HCT116 (cell line): ENCODE measurements at places on chromosomes 7 and 10.

GRCh38 chr10:25811052-25811685 lies 122.9 kb upstream of the MYO3A start:
- H3K4me3 ChIP-seq = no peak overlapping the region
- H3K4me1 ChIP-seq = no peaks in the 10 kb centered on the region
- DNase-seq = no peak
- H3K36me3 ChIP-seq = no peaks in the 10 kb centered on the region
- H3K27me3 ChIP-seq = peaks cover 16% of the 10 kb centered on the region; the same call in 1 of the 2 replicates
- H3K27ac ChIP-seq = no peak overlapping the region

DNA sequence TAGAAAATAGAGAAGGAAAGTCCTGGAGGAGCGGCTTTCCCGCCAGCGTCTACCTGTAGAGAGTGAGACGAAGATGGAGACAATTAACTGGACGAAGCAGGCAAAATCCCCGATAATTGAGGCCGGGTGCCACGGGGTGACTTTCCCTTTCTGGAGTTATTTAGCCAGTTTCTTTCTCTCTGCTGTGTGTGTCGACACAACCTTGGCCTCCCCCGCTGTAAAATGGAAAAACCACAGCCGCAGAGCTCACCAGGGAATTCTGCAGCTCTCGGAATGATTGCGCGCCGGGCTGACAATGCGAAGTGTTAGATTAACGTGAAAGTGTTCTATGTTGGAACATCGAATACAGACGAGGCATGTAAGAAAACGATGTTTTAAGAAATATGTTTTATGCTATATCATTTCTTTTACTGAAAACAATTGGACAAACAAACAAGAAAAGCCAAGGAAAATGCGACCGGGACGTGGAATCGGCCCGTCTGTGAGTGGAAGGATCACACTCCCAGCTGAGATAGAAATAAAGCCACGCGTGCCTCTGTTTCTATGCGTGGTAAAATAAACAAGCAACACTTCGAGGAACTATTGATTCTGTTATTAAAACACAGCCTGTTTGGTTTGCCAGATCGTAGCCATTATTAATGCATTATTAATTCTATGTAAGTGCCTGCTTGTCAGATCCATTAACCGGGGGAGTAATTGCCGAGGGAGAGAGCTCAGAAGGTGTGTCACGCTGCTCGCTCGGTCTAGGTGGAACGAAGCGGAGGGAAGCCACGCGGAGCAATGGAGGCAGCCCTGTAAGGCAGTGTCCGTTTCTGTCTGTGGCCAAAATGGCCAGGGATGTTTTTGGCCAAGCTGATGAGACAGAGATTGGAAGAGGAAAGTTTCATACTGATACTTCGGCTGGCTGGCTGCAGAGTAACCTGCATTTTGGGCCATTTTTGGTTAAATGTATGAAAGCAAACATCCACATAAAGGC lies 129.4 kb downstream of the DNAJB6 start:
- DNase-seq = no peak
- no peaks in the 10 kb centered on the region for H3K36me3 ChIP-seq
- H3K27ac ChIP-seq = no peak overlapping the region
- H3K4me1 ChIP-seq = peaks cover 10% of the 10 kb centered on the region; the same call in 1 of the 2 replicates
- 0 out of 2 replicates have a peak, but pooled peaks cover 6% of the 10 kb centered on the region for H3K27me3 ChIP-seq

GRCh38 chr10:85847085-85847484 lies 519.5 kb downstream of the GRID1 start:
- no peak for DNase-seq
- H3K36me3 ChIP-seq = no peaks in the 10 kb centered on the region
- H3K4me3 ChIP-seq = no peak overlapping the region

DNA sequence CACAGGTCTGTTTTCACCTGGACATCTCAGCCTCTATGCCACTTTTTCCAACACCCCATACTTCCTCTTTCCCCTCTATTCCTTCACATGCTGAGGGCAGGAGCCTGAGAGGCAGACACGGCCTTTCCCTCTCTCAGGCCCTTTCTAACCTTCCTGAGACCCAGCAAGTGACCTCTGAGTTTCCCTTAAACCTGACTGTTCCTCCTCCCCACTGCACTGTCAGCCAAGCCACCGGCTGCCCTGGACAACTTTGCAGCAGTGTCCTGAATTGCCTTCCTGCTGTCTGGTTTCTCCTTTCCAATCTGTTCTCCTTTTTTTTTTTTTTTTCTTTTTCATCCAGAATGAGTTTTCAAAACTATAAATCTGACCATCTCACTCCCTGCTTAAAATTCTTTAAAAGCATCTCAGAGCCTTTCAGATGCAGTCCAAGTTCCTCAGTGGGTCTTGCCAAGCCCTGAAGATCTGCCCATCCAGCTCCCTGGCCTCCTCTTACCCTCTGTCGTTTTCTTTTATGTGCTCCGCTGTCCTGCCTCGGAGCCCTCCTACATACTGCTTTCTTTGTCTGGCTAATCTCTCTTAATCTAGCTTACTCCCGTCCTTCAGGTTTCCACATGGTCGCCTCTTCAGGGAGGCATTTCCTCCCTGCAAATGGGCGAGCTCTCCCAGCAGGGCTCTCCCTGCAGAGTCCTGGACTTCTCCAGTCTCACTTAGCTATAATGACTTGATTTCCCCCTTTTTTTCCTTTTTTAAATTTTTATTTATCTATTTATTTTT lies 30.5 kb downstream of the SLC13A4 start:
- H3K4me1 ChIP-seq = peaks cover under 1% of the 10 kb centered on the region; the same call in 1 of the 2 replicates
- no peak overlapping the region for H3K4me3 ChIP-seq
- H3K36me3 ChIP-seq = no peaks in the 10 kb centered on the region
- H3K27me3 ChIP-seq = no peaks in the 10 kb centered on the region
- DNase-seq = no peak

DNA sequence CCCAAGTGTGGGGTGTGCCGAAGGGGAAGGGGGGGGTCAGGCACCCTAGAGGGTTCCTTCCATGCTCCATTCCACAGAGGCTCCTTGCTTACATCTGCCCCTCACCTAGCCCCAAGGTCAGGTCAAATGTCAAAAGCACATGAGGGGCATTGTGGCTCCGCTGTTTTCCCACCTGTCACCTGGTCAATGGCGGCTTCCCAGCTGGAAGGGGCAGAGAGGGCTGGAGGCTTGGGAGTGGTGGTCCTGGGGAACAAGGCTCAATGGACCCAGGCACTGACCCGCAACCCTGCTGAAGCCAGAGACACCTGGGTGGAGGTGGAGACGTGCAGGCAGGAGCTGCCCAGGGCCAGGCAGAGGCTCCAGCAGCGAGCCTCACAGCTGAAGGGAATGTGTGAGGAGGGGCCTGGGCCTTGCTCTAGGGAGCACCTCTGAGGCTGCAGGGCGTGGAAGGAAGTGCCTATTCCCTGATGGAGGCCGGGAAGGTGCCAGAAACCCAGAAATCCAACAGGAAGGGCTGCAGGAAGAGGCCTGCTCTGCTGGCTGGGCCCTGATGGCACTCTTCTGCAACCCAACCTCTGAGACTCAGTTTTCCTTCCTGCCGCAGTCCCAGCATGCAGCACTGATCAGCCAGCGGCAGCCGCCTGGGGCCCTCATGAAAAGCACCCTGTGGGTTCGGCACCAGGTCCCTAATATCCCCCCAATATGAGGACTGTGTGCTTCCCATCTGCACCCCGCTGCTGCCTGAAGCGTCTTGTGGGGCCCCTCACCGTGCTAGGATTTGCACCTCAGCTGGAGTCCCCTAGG lies 16.0 kb downstream of the RASGEF1A start:
- H3K4me3 ChIP-seq = no peak overlapping the region
- DNase-seq = no peak
- H3K27me3 ChIP-seq = no peaks in the 10 kb centered on the region
- peaks cover 15% of the 10 kb centered on the region for H3K4me1 ChIP-seq
- H3K27ac ChIP-seq = no peak overlapping the region

DNA sequence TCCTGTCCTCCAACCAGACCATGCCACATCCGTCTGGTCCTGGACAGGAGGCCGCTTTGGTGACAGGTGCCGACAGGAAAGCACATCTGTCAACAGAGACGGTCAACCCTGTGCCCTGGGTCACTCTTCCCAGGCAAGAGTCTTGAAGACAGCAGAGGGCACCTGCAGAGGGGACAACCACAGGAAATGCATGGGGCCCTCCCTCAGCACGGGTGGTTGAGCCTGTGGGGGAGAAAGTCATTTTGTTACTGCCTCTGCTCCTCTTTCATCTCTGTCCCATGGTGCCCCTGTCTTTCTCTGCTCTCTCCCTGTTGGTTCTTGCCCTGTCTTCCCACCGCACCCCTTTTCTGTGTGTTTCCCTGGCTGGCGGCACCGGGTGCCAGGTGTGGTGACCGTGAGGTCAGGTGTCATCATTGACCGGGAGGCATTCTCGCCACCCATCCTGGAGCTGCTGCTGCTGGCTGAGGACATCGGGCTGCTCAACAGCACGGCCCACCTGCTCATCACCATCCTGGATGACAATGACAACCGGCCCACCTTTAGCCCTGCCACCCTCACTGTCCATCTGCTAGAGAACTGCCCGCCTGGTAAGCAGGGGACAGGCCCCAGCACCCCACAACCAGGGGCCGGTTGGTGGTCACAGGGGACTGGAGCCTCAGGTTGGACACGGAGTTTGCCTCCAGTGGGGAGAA lies 17.6 kb upstream of the VSIR start:
- H3K27me3 ChIP-seq = 0 out of 2 replicates have a peak, but pooled peaks cover 4% of the 10 kb centered on the region
- no peak for DNase-seq
- H3K4me1 ChIP-seq = no peaks in the 10 kb centered on the region
- H3K36me3 ChIP-seq = no peaks in the 10 kb centered on the region
- no peak overlapping the region for H3K4me3 ChIP-seq

GRCh38 chr7:153537271-153537670 lies 514.9 kb upstream of the DPP6 start:
- H3K36me3 ChIP-seq = no peaks in the 10 kb centered on the region

GRCh38 chr10:71367271-71367670 lies 29.4 kb upstream of the CDH23 start:
- no peaks in the 10 kb centered on the region for H3K36me3 ChIP-seq
- no peak overlapping the region for H3K27ac ChIP-seq
- no peak overlapping the region for H3K4me3 ChIP-seq
- H3K27me3 ChIP-seq = no peaks in the 10 kb centered on the region
- H3K4me1 ChIP-seq = peaks cover 22% of the 10 kb centered on the region

DNA sequence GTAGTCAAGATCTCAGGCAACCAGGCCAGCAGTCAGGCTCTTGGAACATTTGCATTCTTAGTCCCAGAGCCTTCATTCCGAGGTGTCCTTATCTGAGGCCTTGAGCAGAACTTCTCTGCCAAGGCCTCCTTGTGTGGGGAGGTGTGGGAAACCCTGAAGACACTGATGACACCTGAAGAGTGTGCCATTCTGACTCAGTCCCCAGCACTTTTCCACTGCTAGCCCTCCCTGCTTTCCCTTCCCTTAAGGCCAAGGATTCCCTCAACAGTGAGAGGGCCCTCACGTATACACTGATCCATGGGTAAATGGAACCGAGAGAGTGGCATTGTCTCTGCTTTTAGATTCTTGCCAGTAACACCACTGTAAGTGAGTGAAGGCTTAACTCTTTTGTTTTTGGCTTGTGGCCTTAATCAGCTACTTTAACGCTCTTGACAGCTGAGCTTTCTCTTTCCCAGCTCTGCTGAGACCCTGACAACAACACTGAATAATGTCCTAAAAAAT lies 30.3 kb downstream of the TRDMT1 start:
- DNase-seq = no peak
- H3K36me3 ChIP-seq = no peaks in the 10 kb centered on the region
- H3K27me3 ChIP-seq = no peaks in the 10 kb centered on the region
- no peaks in the 10 kb centered on the region for H3K4me1 ChIP-seq
- H3K27ac ChIP-seq = no peak overlapping the region

GRCh38 chr7:151351967-151352366 lies 10.4 kb downstream of the NUB1 start:
- no peak overlapping the region for H3K27ac ChIP-seq
- no peak for DNase-seq
- H3K4me1 ChIP-seq = no peaks in the 10 kb centered on the region
- no peaks in the 10 kb centered on the region for H3K27me3 ChIP-seq
